Endothelial cell of umbilical vein (primary cell): ENCODE measurements at places on chromosomes 5 and 9.

GRCh38 chr9:136345281-136346156 lies 18.0 kb downstream of the DNLZ start:
- DNase-seq: peak; percentile 35

DNA sequence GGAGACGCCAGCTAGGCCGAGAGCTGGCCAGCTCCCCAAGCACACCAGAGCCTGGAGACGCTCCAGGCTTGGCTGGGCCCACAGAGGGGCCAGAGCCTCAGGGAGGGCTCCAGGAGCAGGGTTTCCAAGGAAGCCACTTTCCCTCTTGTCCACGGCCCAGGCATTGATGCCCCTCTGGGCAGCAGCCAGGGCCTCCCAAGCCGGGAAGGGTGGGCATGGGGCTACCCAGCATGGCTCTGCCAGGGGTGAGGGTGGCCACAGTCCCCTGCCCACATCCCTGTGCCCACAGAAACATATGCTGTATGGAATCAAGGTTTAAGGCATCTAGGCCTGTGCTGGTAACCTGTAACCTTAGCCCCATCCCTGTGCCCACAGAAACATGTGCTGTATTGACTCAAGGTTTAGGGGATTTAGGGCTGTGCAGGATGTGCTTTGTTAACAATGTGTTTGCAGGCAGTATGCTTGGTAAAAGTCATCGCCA lies 1.5 kb upstream of the DPP7 start:
- DNase-seq: no peak

GRCh38 chr5:113242481-113243348 lies 192.1 kb downstream of the TSSK1B start:
- peak; percentile 25 for DNase-seq

DNA sequence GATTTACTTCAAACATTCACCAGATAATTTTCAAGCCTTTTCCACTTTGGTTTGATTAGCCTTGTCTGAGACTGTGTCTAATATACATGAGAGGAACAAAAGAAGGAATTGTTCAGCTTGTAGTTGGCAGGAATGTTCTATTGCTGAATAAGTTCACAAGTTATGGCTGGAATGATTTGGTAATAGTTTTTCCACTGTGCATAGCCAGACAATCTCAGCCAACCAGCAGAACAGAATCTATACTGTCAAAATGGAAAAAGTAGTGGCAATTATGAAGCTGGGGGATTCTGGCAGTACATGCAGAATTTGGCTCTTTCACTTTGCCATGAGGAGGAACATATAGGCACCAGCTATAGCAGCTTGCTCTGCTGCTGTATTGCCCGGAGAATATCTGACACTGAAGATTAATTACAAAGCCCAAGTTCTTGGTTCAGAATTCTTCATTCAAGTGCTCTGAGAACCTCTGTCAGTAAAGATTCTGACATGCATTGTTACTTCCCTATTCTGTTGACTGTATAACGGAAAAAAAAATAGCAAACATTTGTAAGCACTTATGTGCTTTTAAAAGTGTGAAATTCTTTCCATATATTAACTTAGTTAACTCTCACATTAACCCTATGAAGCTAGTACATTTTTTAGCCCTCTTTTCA lies 150.6 kb downstream of the PRR16 start:
- no peak for DNase-seq

GRCh38 chr9:32403567-32404260 lies 19.3 kb downstream of the ACO1 start:
- DNase-seq: no peak

DNA sequence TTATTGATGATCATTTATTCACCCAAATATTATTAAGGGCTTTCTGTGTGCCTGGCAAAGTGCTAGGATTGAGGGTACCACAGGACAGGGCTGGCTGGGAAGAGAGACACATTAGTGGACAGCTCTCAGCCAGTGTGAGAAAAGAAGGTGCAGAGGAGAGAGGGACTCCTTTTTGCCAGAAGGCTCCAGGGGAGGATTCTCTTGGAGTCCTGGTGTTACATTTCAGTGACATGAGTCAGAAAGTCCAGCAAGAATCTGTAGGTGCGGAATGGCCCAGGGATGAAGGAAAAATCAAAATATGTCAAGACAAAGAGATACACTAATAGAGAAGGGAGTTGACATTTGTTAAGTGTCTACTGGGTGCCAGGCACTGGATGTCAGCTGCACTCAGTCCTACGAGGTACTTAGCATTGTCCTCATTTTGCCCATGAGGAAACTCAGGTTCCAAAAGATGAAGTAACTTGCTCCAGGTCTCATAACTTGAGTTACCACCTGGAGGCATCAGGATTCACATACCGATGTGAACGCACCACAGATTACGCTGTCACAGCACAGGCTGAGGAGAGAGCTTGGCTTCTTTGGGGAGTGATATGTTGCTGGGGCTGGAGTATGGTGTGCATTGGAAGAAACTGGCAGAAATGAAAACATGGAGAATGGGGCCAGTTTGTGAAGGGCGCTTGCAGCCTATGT lies 60.5 kb downstream of the RASGRF2 start:
- DNase-seq: no peak

GRCh38 chr9:94908011-94908563 lies 181.6 kb downstream of the AOPEP start:
- no peak for DNase-seq

- DNase-seq: no peak
Observed at GRCh38 chr9:8904771-8905515, 1105.4 kb upstream of the DMAC1 start.

GRCh38 chr5:59598547-59598874 lies 295.0 kb downstream of the PDE4D start:
- DNase-seq: peak; percentile 21

- DNase-seq: no peak
Observed at GRCh38 chr9:108269371-108269770, 586.4 kb downstream of the ACTL7B start.

DNA sequence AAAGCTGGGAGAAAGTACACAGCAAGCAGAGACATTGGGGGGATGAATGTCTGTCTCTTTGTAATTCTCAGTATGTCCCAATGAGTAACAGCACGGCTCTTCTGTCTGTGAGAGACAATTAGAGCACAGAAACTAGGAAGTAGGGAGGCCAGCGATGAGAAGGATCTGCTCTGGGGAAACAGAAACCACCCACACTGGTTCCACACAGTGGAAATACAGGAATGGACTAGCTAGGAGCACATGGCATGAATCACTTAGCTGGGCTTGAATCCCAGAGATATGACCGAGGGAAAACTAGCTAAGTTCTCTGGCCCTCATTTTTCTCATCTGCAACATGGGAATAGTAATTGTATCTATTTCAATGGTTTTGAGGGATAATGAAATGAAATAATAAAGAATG lies 895.9 kb downstream of the TLE4 start:
- no peak for DNase-seq

- no peak for DNase-seq
Observed at GRCh38 chr9:34203992-34204635, 25.3 kb downstream of the UBAP1 start.

DNA sequence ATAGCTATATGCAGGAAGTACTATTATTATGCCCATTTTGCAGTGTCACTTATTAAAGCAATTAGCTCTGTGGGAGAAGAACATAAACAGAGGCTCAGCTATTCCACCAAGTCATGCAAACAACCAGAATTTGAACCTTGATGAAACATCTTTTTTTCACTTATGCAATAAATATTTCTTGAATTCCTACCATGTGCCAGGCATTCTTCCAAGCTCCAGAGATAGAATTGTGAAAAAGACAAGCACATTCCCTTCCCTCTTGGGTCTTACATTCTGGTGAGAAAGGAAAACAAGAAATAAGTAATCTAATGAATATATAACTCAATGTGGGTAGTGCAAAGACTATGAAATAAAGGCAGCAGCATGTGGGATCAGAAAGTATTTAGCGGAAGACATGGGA lies 32.1 kb upstream of the ADRB2 start:
- DNase-seq: no peak

GRCh38 chr5:107930092-107930491 lies 259.4 kb upstream of the EFNA5 start:
- no peak for DNase-seq

GRCh38 chr9:126514037-126514821 lies 99.5 kb upstream of the LMX1B start:
- DNase-seq: peak; percentile 53

DNA sequence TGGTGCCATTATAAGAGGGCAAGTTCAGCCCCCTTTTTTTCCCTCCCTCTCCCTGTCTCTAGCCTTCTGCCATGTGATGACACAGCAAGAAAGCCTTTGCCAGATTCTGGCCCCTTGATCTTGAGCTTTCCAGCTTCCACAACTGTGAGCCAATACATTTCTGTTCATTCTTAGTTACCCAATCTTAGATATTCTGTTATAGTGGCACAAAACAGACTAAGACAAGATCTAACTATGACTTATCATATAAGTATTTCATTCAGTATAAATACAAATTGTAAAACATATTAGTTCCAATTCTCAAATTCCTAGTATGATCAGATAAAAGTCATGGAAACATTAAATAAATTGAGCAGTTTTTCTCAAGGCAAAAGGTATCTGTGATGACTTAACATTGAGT lies 276.3 kb downstream of the COX7C start:
- no peak for DNase-seq

GRCh38 chr5:181052672-181053487 lies 12.8 kb downstream of the BTNL9 start:
- no peak for DNase-seq

- DNase-seq: peak; percentile 72
Observed at GRCh38 chr5:143350751-143351602, 52.5 kb downstream of the NR3C1 start.

- no peak for DNase-seq
Observed at GRCh38 chr9:86470326-86470725, 116.1 kb upstream of the TUT7 start.

DNA sequence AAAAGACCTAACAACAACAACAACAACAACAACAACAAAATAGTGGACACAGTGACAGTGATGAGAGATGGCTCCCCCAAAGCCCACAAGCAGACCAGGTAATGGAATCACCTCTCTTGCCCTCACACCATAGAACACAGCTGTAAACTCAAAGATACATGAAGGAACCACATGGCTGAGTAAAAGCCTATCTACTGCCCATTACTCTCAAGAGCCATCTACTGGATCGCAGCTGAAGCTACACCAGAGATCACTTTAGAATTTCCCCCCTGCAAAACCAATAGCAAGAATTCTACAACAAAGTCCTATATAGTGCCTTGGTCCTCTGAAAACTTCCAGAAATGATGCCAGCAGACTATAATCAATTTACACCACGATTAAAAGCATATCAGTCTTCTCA lies 1537.6 kb upstream of the CDH9 start:
- DNase-seq: peak; percentile 1

GRCh38 chr5:62671479-62671878 lies 92.9 kb downstream of the LRRC70 start:
- no peak for DNase-seq

- DNase-seq: no peak
Observed at GRCh38 chr9:68822596-68823165, 117.6 kb downstream of the PIP5K1B start.

GRCh38 chr9:78286125-78286524 lies 10.8 kb upstream of the PSAT1 start:
- no peak for DNase-seq

GRCh38 chr5:134577796-134578577 lies 52.5 kb downstream of the JADE2 start:
- peak; percentile 80 for DNase-seq

DNA sequence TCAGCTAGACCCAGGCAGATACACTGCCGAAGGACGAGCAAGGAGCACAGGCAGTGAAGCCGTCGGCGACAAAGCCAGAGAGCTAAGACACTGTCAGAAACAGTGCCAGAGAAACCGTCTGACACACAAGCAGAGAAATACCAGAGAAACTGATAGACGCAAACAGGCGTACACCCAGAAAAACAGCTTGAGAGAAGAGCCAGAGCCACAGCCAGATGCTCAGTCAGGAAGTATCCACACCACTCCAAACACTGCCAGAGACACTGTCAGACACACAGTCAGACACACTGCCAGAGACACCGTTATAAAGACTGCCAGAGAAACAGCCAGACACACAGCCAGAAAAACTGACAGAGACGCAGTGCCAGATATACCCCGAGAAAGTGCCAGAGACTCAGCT lies 19.1 kb downstream of the CNTFR start:
- DNase-seq: no peak

DNA sequence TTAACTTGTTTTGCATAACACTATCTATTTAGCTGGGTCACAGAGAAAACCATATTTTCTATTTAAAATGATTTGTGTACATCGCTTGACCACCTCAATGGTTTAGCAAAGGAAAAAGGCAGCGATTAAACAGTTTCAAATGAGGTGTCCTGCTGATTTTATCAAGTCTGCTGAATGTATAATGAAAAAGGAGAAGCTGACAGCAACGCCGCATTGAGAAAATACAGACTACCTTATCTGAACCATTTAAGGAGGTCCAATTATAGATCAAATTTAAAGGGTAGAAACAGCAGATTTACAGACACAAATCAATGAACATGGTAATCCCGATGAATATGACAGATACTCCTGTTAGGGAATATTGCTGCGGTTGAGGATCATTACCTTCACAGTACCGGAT lies 29.6 kb downstream of the PSMB7 start:
- DNase-seq: no peak

DNA sequence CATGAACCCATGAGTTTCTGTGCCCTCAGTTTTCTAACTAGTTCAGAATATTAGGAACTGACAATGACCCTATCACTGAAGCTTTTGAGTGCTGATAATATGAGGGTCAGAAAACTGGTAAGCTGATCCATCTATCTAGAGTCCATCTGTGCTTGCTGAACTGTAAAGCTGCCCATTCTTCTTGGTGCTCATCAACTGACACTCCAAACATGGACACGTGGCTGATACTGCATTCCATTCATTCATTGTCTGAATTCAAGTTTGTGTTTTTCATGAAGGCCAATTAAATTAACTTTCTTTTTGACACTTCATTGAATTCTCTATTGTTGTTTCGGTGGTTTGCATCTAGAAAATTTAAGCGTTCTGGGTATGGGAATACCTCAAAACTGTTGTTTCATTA lies 17.6 kb downstream of the NREP start:
- no peak for DNase-seq

GRCh38 chr5:126812199-126812570 lies 35.2 kb downstream of the LMNB1 start:
- no peak for DNase-seq

DNA sequence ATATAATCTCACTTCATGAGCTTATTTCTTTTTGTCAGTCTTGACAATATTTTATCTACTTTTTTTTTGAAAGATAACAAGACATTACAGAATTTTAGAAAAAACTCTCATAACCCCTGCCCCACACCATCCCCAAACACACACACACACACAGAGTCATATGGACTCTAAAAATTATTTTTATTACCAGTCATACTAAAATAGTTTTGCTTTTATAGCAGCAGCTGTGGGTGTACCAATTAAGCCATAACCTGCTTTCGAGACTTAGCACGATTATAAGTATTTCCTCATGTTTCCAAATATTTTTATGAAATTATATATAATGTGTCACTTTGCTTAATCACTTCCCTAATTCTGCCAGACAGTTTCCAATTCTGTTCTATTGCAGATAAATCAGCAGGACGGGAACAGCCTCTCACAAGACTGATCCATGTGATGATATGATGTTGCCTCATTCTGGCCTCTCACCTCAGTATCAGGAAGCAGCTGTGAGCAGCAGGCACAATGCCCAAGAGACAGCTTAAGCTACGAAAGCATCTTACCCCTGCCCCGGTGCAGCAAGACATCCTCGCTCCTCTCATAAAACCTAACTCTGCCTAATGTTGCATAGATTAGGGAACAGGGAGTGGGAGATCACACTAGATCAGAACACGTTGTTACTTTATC lies 7.0 kb downstream of the PDCL start:
- DNase-seq: peak; percentile 98
